NCI-H1694 treated with DMSO at 0.1 percent for 48 hours (cell line): ENCODE measurements at places on chromosomes 12 and 14.

GRCh38 chr12:42323856-42324255 is 2.0 kb downstream of the ZCRB1 start:
- no peak for DNase-seq

GRCh38 chr12:132150780-132151144 is 6.5 kb downstream of the NOC4L start:
- DNase-seq = no peak

- DNase-seq = no peak
Measured at GRCh38 chr12:27523305-27523641, 733 bp upstream of the PPFIBP1 start.

DNA sequence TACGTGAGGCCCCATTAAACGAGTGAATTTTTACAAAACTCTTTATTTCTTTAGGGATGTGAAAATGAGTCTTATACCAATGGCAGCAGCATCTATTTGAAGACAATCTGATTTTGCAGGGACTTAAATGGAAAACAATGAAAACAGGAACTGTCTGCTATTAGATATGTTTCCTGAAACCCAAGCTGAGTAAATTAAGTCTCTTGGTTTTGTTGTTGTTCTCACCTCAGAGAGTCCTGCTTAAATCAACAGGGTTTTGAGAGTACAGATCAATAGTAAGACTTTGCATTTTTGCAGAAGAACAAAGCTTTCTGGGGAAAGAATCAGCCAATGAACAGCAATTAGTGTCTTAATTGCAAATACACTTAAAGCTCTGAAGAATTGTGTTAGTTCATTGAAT is 39.1 kb upstream of the LGR5 start:
- no peak for DNase-seq

- no peak for DNase-seq
Measured at GRCh38 chr14:75162631-75163030, 13.8 kb downstream of the TMED10 start.

DNA sequence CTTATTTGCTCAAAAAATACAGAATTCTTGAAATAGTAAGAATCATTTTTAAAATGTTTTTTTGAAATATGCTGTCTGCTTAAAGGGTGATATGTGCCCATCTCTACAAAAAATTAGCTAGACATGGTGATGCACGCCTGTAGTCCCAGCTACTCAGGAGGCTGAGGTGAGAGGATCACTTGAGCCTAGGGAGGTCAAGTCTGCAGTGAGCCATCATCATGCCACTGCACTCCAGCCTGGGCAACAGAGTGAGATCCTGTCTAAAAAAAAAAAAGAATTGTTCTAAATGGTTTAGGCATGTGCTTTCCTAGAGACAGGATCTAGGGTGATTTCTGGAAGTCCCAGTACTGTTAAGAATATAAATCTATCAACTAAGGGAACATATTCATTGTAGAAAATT is 75.6 kb upstream of the HECTD1 start:
- no peak for DNase-seq

DNA sequence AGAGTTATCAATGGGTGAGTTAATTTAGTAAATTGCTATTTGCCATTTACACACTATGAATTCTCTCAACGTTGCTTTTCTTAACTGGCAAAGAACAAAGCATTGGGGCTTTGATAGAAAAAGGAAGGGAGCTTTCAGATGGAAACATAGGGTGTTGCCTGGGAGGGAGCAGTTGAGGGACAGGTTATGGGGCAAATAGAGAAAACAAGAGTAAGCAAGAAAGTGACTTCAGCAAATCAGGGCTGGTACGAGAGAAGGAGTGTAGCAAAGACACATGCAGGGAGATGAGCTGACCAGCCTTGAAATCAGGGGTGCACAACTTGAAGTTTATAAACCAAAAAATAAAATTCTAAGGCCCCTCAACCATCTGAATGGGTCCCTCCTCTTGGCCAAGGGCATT is 15.7 kb downstream of the ESR2 start:
- DNase-seq = no peak
